ENCODE measurements at places on chromosomes 11 and 22. TPM values are rescaled to one million over a fixed set of nuclear protein-coding genes. Genes with fewer than 3 reads are reported as not detected.
A peak's percentile ranks its signal among the peaks of the same experiment; 100 is the strongest.

- no peak for DNase-seq
These were observed 109.9 kb downstream of the MICAL3 start for GRCh38 chr22:17914474-17914873.

DNA sequence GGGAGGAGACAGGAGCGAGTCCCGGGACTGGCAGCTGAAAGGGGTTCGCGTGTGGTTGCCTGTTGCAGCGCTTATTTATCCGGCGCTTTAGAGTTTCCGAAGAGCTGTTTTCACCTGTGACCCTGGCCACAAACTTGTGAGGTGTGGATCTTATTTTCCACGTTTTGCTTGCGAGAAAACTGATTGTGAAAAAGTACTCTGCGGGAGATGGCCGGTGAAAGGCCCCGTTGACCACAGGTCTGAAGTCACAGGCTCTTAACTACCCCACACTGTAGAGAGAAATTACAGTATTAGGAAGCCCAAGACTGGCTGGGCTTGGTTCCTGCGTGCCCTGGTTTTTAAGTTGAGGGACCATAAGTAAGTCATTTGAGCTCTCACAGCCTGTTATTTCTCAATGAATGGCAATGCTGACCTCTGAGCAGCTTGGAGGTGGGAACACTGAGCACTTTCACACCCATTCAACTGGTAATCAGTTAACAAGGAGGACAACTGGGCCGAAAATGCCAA is 379 bp upstream of the RAB38 start:
- DNase-seq: peak; percentile 19

- no peak for DNase-seq
These were observed 16.7 kb downstream of the MMP7 start for GRCh38 chr11:102513869-102514268.

DNA sequence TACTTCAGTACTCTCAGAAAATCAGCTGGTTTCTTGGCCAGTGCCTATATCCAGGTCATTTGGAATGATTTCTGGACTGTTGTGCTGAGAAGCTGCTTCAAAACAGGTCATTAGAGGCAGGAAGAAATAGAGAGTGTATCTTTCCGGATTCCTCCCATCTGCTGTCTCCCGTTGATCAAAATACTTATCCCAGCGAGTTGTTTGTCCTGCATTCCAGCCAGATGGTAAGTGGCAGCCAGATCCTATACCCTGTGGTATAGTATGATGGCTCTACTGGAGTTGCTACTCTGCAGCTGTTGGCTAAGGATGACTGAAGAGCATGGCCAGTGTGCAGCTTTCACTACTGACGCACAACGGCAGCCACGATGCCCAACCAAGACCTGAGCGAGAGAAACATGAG is 560.9 kb upstream of the ANO5 start:
- no peak for DNase-seq

DNA sequence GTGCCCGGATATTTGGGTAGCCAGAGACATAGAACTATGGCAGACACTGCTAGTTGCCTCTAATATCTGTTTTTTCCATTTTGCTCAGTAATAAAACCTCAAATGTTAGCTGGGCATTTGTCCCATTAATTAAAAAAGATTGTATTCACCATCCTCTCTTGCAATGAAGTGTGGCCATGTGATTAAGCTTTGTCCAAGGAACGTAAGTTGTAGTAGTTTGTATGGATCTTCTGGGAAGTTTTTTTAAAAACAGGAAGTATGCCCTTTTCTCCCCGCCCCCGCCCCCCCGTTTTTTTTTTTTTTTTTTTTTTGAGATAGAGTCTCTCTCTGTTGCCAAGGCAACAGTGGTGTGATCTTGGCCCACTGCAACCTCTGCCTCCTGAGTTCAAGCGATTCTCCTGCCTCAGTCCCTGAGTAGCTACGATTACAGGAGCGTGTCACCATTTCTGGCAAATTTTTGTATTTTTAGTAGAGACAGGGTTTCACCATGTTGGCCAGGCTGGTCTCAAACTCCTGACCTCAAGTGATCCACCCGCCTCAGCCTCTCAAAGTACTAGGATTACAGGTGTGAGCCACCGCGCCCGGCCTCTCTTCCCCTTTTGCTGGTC is 1.7 kb upstream of the TMEM135 start:
- DNase-seq: no peak

DNA sequence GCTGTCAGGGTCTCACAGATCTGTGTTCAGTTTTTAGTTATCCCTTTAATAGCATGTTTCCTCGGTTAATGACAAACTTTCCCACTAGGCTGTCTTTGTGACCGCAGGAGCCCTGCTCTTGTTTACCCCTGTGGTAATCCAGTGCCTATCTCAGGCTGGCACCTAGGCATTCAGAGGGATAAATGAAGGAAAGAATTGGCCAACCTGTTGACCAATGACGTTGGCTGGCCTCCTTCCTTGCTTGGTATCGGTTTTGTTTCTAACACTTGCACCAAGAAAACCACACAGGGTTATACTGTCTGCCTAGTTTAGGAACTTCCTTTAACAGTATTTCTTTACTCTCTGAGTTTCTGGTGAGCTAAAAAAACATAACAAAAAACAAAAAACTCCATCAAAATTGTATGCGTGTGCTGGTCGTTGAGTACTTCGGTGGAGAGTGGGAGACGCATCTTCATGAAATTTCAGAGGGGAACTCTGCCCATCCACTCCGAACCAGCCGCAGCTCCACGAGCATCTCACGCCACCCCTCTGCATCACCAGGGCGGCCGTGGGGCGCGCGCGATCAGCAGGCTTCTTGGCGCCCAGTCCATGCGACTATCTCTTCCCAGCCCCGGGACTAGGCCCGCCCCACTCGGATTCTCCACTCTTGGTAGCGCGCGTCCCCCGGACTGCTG is 563 bp upstream of the ENDOD1 start:
- DNase-seq: no peak

GRCh38 chr11:104661471-104661870 is 236.8 kb downstream of the CASP12 start:
- DNase-seq: no peak

DNA sequence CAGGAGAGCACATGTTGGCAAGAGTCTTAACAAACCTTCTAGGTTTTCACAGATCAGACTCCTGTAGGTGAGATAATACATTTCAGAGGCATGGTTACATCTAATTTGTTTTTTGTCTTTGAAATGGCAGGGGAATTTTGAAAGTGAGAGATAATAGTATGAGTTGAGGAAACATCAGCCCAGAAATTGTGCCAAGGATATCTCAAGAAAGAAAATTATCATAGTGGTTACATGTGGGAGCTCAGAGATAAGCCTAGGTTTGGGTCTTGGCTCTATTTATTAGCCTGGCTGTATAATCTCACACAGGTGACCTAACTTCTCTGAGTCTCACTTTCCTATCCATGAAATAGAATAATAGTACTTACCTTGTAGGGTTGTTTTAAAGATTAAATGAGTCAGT is 443 bp downstream of the BTBD18 start:
- no peak for DNase-seq

Gene EIF3F
- polyA plus RNA-seq: 343 TPM

Gene FZD4
- 27.1 TPM for polyA plus RNA-seq

Gene SMIM38
- 1.3 TPM for polyA plus RNA-seq

Gene DDI1
- polyA plus RNA-seq: not detected

Gene ELFN2
- polyA plus RNA-seq: 1.0 TPM
